AG10803 (cell line): ENCODE measurements at places on chromosomes 1 and 21.

DNA sequence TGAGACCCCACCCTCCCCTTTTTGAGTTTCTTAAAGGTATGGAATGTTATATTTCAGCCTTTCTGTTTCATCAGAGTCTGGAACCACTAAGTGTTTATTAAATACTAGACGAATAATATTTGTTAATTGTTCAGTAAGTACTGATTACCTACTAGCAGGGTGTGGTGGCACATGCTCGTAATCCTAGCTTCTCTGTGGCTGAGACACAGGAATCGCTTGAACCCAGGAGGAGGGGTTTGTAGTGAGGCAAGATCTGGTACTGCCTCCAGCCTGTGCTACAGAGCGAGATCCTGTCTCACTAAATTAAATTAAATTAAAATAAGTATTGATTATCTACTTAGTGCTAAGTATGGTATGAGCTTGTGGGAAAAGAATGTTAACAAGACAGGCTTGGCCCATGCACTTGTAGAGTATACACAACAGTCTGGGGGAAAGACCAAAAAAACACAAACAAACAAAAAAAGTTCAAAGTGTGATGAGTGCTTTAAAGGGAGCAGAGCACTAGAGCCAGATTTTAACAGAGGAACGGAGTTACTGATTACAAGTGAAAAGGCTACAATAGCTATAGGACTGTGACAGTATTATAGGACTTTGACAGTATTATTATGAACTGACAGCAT is 2.4 kb downstream of the CEPT1 start:
- DNase-seq, result no peak

DNA sequence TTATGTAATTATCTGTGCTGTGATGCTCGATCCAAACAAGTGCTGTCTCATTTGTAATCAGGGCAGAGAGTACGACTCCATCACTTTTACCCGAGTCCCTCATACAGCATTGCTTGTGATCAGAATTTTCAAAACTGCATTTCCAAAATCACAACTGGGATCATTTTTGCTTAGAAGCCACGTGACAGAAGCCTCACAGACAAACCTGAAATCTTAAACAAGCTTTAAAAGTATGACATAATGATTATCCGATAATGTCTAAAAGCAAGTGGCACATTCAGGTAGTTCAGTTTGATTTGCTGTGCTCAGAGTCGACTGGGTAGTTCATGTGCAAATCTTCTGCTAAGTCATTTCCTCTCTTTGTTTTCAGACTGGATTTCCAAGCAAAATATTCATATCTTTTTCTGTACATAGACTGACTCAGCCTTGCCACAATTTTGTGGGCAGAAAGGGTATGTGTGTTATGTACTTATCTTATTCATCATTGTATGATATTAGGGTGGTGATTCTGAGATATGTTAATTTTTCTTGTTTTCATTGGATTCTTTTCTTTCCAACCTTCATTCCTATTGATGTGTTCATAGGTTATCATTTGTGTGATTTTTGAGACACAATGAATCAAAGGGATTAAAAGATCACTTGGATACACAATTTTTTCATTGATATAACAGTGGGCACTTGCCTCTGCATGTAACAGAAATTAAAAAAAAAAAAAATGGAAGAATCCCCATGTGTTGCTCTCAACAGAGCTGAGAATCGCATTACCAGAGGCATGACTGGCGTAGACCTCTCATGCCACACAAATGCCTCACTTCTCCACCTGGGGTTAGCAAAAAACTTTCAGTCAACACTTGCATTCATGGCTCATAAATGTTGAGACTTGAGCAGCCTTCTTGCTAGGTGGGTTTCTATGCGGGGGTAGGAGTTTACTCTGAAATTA is 355.7 kb downstream of the LTN1 start:
- DNase-seq, result peak; percentile 89

DNA sequence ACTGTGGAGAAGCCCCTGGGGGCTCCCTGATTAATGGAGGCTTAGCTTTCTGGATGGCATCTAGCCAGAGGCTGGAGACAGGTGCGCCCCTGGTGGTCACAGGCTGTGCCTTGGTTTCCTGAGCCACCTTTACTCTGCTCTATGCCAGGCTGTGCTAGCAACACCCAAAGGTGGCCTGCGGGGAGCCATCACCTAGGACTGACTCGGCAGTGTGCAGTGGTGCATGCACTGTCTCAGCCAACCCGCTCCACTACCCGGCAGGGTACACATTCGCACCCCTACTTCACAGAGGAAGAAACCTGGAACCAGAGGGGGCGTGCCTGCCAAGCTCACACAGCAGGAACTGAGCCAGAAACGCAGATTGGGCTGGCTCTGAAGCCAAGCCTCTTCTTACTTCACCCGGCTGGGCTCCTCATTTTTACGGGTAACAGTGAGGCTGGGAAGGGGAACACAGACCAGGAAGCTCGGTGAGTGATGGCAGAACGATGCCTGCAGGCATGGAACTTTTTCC is 24.8 kb downstream of the PCSK9 start:
- DNase-seq, result peak; percentile 8

DNA sequence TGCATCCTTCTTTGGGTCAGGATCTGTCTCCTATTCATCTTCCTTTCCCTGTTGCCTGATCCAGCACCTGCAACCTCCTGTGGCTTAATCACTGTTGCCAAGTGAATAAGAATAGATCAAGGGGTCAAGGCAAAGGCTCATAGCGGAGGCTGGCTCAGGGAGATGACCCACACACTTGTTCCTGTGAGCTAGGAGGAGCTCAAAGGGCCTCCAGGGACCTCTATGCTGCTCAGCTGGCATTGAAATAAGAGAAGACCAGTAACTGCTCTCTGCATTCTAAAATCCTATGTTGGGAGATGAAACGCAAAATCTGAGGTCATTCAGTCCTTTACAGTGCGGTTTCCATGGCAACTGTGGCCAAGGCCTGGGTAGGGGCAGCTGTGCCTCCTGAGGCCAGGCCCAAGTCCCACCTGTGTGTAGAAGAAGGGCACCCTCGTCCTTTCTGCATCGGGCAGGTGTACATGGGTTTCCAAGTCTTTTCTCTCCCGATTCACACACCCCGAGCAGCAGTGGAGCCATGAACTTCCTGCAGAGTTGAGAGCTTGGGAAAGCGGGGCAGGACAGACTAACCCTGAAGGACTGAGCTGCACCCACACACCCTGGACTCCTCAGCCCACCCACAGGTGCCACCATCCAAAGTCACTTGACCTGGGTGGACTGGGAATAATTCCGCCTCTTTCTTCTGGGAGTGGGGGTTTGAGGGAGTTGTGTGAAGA is 27.8 kb upstream of the STUM start:
- no peak for DNase-seq

- DNase-seq, result no peak
Measured at GRCh38 chr1:44640200-44640853, 34.0 kb downstream of the TMEM53 start.
